ENCODE measurements at places on chromosomes 12 and 14. TPM values are rescaled to one million over a fixed set of nuclear protein-coding genes. Genes with fewer than 3 reads are reported as not detected.

GRCh38 chr14:43411841-43412240, 1095.2 kb downstream of the FSCB start:
- DNase-seq, result no peak

DNA sequence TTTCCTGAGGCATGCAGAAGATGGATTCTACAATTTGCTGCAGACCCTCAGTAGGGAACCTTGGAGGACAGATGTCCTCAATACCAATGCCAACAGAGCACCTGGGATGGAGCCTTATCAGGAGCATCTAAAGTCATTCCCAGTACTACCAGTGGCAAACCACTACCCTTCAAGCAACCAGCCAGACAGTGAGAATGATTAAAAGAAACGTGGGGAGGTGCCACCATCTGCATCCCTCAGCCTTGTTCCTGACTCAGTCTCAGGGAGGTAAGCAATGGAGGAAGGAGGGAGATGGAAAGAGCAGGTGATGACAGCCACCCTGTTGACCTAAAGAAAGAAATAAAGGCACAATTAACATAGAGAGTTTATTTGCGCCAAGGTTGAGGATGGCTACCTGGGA, 175.2 kb upstream of the GRIN2B start:
- DNase-seq, result no peak

DNA sequence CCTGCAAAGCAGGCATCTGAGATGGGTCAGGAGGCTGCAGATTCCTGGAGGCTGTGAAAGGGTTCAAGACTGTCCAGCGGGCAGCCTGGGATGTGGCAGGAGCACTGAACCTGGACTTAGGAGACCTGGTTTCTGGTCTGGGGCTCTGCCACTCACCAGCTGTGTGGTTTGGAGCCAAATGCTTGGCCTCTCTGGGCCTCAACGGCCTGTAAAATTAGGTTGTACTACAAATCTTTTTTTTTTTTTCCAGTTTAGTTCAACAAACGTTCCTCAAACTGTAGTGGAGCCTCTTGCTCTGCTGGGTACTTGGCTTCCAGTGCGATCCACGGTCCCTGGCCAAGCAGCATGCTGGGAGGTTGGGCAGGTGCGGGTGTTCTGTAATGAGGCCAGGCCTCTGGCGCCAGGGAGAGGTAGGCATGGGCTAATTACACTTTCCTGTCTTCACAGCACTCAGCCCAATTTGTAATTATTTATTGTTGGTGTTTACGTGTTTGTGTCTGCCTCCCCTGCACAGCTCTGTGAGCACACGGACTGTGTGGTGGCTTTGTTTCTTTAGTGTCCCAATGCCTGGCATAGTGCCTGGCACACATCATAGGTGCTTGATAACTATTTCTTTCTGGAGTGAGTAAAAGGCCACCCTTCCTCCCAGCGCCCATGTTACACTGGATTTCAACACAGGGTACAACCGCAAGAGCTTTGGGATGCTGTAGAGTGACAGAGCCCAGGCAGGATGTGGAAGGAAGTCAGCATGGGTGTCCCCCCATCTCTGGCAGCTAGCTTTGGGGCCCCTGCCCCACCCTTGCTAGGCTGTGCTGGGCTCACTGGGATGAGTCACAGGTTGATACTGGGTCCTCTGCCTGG, 5.8 kb upstream of the KRT80 start:
- no peak for DNase-seq

Gene PSEN1
- 73.9 TPM for polyA plus RNA-seq

GRCh38 chr12:125332900-125333299, 267.7 kb downstream of the AACS start:
- no peak for DNase-seq

DNA sequence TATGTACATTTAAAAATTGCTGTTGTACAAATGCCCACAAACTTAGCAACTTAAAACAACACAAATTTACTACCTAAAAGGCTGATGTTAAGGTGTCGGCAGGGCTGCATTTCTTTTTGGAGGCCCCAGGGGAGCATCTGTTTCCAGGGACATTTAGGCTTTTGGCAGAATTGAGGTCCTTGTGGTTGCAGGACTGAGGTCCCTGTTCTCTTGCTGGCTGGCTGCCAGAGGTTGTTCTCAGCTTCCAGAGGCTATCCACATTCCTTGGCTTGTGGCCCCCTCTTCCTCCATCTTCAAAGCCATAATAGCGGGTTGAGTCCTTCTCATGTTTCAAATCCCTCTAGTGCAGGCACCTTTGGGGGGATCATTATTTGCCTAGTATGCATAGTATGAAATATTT, 22.4 kb upstream of the KRT83 start:
- DNase-seq, result no peak

GRCh38 chr12:114425031-114425626, 19.2 kb upstream of the TBX5 start:
- DNase-seq, result no peak

DNA sequence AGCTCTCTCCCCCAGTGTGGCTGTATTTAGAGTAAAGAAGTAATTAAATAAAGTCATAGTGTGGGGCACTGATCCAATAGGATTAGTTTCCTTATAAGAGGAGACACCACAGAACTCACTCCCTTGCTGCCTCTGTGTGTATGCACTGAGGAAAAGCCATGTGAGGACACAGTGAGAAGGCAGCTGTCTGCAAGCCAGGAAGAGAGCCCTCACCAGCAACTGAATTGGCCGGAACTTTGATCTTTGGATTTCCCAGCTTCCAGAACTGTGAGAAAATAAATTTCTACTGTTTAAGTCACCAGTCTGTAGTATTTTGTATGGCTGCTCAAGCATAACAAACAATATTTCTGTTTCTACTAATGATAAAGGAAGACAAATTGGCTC, 368.7 kb upstream of the PRICKLE1 start:
- DNase-seq, result no peak

Gene PTCSC3
- polyA plus RNA-seq, result 0.67 TPM

Gene GPR132
- polyA plus RNA-seq, result 0.33 TPM

Measured in left kidney (tissue), 8 donors.